ENCODE measurements at places on chromosomes 3 and 15.

DNA sequence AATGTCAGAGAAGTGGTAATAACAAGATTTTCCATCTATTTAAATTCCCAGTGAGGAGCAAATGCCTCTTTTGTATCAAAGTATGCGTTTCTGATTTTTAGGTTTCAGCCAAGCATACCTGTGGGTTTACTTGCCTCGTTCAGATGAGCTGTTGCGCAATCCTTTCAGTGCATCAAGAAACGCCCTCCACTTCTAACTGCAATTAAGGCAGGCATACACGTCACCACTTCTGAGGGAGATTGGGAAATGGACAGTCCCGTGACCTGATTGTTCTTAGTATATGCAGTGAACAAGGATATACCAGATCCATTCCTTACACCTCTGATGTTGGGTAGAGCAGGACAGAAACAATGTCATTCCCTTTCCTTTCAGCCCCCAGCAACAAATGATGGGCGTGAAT, 219.0 kb downstream of the ITPR1 start:
- no peak for DNase-seq

DNA sequence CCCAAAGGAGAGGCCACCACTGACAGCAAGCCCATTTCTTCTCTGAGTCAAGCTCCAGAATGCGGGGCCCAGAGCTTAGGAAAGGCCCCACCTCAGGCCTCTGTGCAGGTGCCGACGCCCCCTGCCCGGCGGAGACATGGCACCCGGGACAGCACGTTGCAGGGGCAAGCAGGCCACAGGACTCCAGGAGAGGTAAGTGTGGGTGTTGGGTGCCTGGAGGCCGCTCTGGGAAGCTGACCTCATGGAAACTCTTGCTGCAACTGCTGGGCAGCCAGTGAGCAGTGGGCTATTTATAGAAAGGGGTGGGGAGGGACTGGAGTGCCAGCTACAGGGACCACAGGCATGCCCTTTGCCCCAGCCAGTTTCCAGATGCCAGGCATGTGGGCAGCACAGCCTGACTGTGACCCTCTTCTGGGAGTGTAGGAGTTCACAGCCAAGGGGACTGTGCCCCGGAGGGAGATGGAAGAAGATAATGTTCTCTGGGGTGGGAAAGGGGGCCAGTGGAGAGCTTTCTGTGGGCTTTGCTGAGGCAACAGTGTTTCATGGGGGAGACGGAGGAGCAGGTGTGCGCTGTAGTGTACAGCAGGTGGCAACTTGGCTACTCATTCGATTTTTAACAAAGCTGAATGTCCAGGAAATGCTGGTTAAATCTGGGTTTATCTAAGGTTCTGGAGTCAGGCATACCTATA, 23.7 kb downstream of the ALPK3 start:
- peak; percentile 86 for DNase-seq

- DNase-seq = no peak
Measured at GRCh38 chr3:85068911-85069310, 110.1 kb downstream of the CADM2 start.

GRCh38 chr3:180782195-180782984, 103.1 kb upstream of the CCDC39 start:
- no peak for DNase-seq

DNA sequence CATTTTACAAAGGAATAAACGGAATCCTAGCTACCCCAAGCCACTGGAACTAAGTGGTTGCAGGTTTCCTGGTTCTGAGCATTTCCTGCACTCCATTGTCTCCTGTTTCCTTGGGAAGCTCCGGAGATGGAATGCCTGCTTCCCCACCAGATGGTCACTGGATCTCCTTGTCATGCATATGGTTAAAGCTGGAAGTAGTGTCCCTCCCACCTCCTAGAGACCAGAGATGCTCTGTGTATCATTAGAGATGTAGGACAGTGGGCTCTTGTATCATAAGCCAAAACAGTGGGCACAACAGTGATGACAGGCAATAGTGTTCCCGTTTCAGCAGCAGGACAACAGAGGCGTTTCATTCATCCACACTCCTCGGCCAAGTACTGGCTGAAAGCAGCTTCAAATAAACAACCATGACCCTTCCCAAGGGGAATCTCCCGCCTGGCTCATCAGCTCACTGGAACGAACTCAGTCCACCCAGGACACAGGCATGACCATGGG, 136.2 kb upstream of the EIF1B start:
- peak; percentile 32 for DNase-seq

GRCh38 chr15:81752546-81752942, 293.3 kb downstream of the MEX3B start:
- peak; percentile 91 for DNase-seq

- no peak for DNase-seq
Measured at GRCh38 chr3:63521657-63522056, 130.8 kb upstream of the SNTN start.

DNA sequence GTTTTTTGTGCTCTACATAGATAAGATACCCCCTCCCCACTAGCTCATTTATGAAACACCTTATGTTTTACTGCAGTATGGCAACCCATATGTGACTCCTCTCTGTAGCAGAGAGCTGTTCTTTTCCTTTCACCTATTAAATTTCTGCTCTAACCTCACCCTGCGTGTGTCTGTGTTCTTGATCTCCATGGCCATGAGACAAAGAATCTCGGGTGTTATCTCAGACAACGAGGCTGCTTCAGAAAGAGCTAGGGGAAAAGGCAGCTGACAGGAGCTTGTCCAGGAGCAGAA, 18.0 kb downstream of the CCR8 start:
- no peak for DNase-seq

DNA sequence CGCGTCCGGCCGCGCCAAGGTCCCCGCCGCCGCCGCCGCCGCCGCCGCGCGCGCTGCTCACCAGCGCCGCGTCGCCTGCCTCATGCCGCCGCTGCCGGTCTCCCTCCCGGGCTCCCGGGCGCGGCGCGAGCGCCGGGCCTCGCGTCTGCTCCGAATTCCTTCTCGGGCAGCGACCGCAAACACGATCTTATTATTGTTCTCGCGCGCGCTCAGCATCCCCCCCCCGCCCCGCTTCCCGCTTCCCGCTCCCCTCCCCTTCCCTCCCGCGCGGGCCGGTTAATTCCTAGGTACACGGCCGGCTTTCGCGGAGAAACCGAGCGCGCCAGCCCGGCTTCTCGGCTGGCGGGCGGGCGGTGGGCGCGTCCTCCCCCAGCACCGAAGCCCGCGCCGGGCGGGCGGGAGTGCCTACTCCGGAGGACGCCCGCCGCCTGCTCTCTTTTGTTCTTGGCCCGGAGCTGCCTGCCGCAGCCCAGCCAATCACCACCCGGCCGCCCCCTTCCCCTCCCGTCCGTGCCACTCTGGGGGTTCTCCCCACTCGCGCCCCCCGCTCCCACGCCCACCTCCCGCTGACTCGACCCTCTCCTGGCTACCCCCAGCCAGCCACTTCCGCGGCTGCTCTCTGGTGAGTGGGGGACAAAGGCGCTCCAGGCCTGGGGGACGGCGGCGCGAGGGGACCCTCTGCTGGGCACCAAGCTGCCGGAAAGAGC, at the start of gene HDGFL3:
Gene HDGFL3 (minus strand): TSS at position 164 of the 707 bp plus-strand sequence. CDS start 409 bp downstream, outside the sequence.
- peak; percentile 89 for DNase-seq

DNA sequence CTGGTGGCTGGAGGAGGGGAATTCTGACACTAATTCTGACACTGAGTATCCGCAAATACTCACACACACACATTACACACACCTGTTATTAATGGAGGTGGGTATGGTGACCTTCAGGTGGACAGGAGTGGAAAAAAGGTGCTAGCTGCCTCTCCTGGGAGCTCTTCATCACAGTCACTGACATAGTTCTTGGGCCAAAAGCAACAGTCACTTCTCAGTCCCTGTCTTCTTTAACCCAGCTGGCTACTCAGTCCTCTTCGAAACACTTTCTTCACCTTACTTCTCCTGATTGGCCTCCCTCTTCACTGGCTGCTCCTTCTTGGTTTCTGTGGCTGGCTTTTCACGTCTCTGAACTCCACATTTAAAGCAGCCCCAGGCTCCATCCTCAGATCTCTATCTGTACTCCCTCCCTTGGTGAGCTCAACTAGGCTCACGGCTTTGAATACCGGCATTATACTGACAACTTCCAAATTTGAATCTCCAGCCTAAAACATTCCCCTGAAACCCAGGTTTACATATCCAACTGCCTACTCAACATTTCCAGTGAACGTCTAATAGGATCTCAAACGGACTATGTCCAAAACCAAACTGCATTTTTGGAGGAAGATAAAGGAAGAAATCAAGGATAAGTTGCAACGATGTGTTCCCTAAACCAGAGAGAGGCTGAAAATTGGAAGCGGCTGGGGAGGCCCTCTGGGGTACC, 53.2 kb upstream of the HEG1 start:
- no peak for DNase-seq

DNA sequence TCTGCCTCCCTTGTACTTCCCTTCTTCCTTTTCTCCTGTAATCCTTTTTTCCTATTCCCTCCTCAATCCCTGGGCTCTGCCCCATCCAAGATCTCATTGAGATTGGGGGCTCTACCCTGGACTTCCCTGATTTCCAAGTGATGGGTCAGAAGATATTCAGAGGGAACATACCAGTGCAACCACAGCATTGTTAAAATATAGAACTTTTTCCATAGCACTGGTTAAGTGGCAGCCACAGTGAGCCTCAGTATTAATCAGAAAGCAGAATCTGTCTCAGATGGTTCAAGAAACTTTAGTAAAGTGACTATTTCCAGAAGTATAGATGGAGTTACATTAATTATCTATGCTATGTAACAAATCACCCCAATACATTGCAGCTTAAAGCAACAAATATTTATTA, 18.7 kb upstream of the SCN10A start:
- no peak for DNase-seq

- no peak for DNase-seq
Measured at GRCh38 chr3:125010393-125010792, 45.4 kb downstream of the HEG1 start.

- DNase-seq = no peak
Measured at GRCh38 chr3:144791034-144791433, 819.4 kb downstream of the DIPK2A start.

DNA sequence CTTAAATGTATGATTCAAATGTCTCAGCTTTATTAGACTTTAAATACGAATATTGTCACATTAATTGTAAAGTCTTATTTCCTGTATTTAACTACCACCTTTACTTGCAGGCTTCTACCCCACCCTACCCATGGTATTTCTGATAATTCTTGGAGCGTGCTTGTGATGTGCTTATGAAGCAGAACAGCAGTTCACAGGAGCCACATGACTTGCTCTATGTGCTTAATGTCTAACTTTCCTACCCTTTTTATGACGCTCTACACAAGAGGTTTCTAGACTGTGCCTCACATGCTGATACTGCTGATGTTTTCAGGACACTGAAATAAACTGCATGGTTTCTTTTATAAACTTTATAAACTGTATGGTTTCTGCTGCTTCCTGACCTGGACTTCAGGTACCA, 553.5 kb upstream of the CCDC54 start:
- DNase-seq = no peak

- DNase-seq = no peak
Measured at GRCh38 chr15:46714950-46715349, 1002.4 kb upstream of the SEMA6D start.

- no peak for DNase-seq
Measured at GRCh38 chr3:193418576-193419373, 40.2 kb upstream of the ATP13A5 start.

DNA sequence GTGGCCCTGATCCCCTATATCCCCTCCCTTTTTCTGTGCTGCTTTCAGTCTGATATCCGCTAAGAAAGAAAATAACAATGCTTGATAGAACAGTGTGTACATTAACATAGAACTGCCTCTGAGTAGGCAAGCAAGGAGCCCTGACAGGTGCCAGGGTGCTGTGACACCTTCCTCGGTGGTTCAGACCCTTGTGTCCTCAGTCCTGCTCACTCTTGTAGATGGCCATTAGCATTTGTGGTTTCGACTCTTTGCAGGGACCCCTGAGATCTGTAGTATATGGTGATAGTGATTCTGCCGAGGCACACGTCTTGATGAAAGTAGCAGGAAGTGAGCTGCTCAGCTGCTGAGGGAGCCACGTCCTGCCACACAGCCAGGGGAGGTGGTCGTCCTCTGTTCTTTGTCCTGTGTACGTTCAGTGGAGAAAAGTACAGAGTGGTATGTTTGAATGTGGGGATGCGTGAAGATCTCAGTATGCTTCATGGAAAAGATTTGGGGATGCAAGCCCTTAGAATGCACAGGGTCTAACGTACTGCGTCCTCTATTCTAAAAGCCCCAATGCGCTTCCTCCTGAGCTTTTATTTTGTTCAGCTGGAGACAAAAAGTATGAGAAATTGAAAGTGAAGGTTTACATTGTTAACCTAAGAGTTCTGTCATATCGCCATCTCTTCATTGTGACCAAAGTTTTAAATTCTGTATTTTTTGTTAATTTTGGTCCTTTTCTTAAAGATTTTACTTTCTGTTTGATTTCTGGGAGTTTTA, 35.4 kb downstream of the PXYLP1 start:
- DNase-seq = no peak

DNA sequence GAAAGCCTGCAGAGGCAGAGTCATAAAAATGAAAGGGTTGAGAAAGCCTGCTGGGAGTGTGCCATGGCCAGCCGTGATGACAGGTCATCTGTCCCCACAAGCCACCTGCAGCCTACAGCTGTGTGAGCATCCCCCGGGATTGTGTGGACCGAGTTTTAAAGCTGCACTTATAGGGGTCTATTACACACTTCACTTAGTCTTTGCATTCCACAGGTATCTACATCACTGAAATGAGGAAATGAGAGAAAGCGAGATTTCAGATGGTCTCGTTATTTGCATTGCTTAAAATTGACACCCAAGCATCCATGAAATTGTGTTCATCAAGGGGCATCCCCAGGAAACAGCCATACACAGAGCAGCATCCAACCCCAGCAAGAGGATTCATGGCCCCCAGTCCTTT, 137.6 kb upstream of the TRIM42 start:
- DNase-seq = no peak

DNA sequence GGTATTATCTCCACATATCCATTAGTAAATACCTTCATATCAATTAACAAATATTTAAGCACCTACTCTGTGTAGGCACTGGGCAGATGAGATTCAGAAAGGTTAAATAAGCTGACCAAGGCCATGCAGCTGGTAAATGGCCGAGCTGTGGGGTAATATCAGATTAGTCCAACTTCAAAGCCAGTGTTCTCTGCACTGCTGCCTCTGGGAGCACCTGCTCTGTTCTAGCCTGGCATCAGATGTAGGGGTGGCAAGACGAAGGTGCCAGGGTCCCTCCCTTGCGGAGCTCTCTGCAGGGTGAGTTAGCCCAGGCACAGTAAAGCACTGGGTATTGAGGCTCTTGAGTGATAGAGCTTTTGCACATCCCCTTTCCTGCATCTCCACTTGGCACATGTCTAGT, 5.5 kb downstream of the TATDN2 start:
- DNase-seq = no peak

GRCh38 chr3:133797396-133798105, 8.1 kb upstream of the SRPRB start:
- no peak for DNase-seq

DNA sequence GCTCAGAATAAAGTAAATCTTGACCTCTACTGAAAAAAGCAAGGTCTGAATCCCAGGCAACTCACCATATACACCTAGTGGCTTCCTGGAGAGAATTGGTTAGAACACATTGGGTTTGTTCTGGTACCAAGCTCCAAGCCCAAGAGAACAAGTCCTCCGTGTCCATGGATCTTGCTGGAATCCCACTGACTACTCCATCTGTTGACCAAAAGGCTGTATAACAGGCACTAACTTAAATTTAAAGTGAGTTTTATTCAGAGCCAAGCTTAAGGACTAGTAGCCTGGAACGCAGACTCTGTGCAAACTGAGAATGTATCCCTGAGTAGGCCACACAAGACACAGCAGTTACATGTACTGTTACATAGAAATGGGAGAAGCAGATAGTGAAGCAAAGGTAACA, 342.1 kb upstream of the LRRC3B start:
- DNase-seq = no peak

- DNase-seq = no peak
Measured at GRCh38 chr3:9387322-9387655, 10.1 kb upstream of the SETD5 start.

GRCh38 chr15:39621210-39621609, 40.3 kb downstream of the THBS1 start:
- DNase-seq = peak; percentile 33
